Stimulated activated CD4-positive, alpha-beta T cell treated with anti-CD3 and anti-CD28 coated beads, Interleukin-2, amount 100 ng/mL, for 4 hours (primary cell): ENCODE measurements at places on chromosomes 12 and 14.

DNA sequence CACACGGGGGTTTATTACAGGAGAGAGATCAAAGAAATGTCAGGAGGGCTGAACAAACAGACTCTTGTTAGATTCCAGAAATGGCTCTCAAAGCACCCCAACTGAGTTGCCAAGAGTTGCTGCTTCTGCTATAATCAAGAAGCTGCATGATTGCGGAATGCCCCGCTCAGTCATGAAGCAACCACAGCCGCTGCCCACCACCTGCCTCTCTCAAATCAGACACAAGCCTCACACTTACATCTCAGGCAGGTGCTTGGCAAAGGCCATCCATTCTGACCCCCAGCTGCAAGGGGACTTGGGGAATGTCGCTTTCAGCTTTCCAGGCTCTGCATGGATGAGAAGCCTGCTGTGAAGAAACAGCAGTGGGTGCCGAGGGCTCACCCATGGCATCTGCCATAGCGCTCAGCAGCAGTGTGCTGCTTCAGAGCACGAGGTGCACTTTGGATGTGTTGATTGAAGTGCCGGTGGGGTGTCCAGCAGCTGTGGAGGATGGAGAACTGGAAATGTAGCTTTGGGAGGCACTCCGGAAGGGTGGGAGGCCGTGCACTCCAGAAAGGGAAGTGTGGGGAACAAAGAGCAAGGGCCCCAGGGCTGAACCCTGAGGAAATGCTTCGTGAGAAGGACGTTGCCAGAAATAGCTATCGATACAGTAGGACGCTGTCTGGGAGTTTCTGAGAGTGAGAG lies 37.7 kb downstream of the LRRC74A start:
- no peak for DNase-seq

DNA sequence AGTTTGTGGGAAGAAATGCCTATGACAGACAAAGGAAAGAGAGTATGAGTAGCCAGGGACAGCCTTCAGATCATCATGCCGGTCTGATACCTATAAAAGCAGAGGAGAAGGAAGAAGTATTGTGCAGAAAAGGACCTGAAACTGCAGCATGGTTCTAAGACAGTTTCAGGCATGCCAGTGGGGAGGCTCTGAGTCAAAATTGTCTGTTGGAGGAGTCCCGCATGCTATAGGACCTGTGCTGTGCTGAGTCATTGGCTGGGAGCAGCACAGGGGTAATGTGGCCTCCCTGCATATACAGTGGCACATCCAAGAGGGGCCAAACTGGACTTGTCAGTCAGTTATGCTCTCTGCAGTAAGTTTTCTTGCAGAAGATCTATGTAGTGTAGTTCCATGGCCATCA lies 40.7 kb downstream of the NEUROD4 start:
- no peak for DNase-seq

DNA sequence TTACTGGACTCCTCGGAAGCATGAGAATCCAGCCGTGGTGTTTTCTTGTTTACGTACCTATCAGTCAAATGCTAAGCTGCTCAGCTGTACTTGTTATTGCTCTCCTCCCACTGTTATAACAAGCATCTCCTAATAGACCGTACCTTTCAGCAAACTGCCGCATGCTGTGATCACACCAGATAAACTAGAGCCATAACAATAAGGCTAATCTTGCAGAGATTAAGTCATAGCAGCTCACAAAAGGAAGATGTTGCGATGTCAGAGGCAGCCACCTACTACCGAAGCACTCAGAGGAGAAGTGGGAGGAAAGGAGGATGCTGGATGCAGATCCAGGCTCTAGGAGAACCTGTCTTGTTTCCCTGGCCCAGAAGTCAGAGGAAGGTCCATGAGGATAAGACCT lies 196.0 kb downstream of the GALC start:
- DNase-seq, result no peak

GRCh38 chr14:94051115-94051514 lies 25.0 kb downstream of the OTUB2 start:
- DNase-seq, result no peak

- no peak for DNase-seq
Observed at GRCh38 chr12:131089531-131090273, 136.0 kb downstream of the ADGRD1 start.

GRCh38 chr12:128977441-128977840 lies 124.2 kb downstream of the GLT1D1 start:
- no peak for DNase-seq

DNA sequence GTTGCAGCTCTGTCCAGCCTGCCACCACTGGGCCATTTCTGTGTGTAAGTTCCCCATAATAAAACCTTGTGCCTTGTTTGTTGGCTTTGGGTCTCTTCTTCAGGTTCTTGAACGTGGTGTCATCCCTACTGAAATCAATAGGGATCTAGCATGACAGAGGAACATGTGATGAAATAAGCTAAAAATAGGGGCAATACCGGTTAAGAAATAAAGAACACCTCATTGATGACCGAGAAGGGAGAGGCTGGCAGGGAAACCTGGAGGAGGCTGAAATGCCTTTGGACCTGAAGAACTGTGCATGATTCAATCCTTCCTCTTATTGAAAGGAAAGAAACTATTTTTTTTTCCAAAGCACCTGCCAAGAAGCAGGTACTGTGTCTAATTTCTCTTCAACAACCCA lies 172.3 kb downstream of the PPM1H start:
- DNase-seq, result no peak

DNA sequence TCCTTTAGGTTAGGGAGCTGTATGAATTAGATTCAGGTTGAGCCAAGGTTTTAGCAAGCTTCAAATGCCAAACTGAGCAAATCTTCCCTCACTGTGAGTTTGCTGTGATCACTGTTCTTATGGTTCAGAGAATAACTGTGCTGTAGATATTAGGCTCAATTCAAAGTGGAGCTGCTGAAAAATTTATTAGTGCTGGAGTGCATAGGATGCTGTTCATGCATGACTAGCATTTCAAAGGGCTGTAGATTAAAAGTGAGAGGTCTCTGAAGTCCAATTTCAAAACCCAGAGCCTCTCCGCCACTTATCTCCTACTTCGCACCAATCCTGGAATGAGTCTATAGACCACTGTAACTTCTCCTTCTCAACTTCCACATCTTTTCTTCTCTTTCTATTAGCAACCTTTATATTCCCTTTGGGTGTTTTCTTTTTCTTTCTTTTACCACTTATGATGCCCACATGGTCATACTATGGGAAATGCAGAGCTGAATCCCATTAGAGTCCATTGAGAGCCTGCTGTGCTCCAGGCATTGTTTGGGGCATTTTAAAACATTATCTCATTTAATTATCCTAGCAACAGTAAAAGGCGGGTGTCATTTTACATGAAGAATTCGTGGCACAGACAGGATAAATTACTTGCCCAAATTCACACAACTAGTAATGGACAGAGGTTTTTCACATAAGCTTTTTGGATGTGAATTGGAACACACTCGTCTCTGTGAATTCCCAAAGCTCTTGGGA lies 77.5 kb upstream of the EEA1 start:
- DNase-seq, result no peak

GRCh38 chr12:2145433-2145998 lies 92.7 kb downstream of the CACNA1C start:
- DNase-seq, result no peak

GRCh38 chr12:52254965-52255751 lies 19.3 kb upstream of the KRT86 start:
- no peak for DNase-seq

DNA sequence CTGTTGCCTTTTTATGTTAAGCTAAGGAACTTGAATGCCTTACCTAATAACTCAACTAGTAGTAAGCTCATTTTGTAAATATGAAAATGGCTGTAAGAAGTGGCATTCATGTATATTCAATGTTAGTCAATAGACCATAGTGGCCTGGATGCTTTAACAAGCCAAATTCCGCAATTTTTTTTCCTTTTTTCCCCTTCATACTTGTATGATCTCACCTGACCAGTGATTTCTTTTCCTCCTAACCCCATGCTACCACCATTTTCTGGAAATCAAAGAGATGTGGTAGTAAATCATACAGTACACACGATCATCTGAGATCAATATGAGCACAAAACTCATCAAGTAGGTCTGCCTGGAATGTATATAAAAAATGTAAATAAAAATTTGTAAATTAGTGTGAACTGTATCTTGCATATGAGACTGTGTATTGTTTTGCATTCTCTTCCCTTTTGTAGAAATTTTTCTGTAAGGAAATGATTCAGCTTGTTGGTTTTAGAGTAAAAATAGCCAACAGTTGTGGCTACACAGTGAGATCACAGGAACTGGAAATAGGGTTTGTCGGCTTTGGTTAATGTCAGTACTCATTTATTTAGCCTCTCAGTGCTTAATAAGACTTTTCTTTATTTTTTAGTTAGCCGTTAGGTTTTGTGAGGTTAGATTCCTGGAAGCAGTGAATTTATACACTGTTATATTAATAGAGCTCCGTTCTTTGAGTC lies 62.5 kb downstream of the ETNK1 start:
- DNase-seq, result no peak

- DNase-seq, result no peak
Observed at GRCh38 chr12:15757553-15758255, 31.5 kb downstream of the EPS8 start.
